Activated T-cell treated with anti-CD3 and anti-CD28 coated beads, Interleukin-2, amount 50 U/mL, for 48 hours (primary cell): ENCODE measurements at places on chromosomes 12 and 14.

DNA sequence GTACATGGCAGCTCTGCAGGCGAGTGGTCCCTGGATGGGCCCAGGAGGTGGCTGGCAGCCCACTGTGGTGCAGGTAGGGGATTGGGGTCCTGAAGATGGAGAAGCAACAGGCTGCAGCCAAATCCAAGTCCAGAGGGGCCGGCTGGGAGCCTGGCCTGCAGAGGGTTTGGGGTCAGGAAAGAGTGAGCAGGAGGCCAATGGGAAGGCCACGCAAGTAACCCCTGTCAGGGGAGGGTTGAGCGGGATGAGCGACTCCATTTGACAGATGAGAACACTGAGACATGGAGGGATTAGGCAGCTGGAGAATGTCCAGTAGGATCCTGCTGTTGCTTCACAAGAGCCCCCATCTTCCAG is 136.0 kb downstream of the BCL11B start:
- peak; percentile 3 for DNase-seq

GRCh38 chr12:65152596-65152995 is 16.8 kb upstream of the LEMD3 start:
- no peak for DNase-seq

GRCh38 chr12:96271469-96272199 is 77.5 kb downstream of the ELK3 start:
- no peak for DNase-seq

DNA sequence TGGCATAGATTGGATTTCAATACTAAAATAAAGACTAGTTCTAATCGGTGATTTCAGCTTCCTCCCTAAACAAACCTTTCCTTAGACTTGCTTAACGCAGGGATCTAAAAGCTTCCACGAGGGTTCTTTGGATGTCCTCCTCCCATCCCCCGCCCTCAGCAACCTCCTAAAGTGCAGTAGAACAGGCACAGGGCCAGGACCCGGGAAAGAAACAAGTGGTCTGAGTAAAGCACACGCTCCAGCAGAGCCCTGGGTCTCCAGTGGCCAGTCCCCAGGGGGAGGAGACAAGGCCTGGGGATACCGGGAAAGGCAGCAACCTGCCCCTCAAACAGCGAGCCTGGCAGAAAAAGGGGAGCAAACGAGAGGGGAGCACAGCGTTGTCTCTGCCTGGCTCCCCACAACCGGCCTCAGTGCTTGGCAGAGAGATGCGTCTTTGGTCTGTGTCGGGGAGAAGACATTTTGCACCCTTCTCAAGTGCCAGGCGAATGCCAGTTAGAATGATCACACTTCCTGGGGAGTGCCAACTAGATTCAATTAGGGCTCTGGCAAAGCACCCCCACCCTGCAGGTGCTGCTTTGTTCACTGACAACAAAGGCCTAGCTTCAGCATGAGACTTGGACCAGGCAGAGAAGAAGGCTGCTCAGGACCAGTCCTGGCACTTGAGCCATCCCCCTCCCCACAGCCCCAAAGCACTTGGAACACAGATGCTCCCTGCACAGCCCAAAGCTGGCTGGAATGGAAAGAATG is 17.1 kb upstream of the SLC6A12 start:
- DNase-seq: no peak

DNA sequence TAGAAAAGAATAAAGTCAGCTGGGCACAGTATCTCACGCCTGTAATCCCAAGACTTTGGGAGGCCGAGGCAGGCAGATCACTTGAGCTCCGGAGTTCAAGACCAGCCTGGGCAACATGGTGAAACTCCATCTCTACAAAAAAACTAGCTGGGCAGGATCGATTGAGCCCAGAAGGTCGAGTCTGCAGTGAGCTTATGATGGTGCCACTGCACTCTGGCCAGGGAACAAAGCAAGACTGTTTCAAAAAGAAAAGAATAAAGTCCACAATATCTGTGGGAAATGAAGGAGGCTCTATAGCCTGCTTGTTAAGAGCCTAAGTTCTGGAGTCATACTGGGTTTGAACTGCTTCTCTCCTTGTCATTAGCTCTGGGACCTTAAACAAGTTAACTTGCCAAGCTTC is 7.9 kb downstream of the MAPK1IP1L start:
- DNase-seq: no peak

- DNase-seq: no peak
These were observed 85.9 kb upstream of the PDE3A start for GRCh38 chr12:20282401-20282800.

GRCh38 chr14:66636240-66636639 is 128.3 kb downstream of the GPHN start:
- no peak for DNase-seq

DNA sequence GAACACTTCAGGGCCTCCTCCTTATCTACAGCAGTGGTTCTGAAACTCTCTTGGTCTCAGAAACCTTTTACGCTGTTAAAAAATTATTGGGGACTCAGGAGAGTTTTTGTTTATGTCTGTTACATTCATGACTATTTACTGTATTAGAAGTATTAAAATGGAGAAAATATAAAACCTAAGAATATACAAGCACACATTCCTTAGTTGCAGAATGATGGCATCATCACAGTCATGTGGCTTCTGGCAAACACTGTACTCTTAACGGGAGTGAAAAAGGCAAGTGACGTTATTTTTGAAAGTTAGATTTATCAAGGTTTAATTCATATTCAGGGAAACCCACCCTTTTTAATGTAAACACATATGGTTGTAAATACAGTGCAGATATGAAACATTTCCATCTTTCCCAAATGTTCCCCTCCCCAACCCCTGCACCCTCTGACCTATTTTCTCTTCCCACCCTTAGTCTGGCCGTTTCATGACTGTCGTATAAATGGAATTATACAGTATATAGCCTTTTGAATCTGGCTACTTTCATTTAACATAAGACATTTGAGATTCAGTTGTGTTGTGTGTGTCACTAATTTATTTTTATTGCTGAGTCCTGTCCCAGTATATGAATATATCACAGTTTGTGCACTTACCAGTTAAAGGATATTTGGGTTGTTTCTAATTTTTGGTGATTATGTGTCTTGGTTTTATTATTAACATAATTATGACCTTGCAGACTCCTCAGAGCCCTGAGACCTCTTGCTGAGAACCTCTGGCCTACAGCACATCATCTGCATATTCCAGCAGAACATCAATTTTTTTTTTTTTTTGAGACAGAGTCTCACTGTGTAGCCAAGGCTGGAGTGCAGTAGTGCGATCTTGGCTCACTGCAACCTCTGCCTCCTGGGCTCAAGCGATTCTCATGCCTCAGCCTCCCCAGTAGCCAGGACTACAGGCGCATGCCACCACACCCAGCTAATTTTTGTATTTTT is 457.0 kb downstream of the PCNX1 start:
- DNase-seq: no peak

GRCh38 chr14:94952097-94952496 is 182.2 kb upstream of the GSC start:
- DNase-seq: no peak

DNA sequence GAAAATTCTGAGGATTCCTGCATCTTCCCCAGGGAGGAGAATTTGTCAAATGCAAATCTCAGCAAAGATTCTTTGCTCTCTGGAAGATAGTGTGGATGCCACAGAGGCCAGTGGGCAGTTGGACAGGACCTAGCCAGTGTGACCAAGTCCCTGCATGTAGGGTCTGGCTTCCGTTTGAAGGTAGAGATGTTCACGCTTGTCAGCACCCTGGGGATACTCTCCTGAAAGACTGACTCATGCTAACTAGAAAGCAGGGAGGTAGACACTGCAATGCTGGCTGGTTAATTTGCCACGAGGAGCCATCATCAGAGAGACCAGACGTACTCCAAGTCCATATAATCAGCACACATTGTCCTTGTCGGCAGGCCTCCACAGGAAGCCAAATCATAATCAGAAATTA is 130.1 kb downstream of the SAMD4A start:
- no peak for DNase-seq

DNA sequence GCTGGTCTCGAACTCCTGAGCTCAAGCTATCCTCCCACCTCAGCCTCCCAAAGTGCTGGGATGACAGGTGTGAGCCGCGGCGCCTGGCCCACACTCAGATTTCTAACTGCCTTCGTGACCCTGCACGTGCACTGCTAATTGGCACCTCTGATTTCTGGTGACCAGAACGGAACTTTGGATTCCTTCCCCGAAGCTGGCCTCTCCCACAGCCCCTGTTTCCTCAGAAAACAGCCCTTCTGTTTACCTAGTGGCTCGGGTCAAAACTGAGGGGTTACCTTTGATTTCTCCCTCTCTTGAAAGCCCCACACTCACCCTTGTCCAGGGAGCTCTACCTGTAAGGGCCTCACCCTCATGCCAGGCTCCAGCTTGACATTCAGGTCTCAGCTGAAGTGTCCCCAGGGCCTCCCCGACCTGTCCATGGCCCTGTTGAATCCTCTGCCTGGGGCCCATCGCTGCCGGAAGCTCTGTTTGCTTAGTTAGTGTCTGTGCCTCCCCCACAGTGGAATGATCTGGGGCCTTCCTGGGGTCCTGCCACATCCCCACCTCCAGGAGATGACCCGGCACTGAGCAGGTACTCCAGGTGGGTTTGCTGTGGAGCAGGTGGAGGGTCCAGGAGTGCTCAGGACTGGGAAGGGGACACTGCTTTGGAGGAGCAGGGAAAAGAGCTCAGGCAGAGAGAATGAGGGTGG is 24.4 kb upstream of the FAM181A start:
- no peak for DNase-seq

GRCh38 chr12:115946092-115946491 is 331.4 kb downstream of the MED13L start:
- no peak for DNase-seq

DNA sequence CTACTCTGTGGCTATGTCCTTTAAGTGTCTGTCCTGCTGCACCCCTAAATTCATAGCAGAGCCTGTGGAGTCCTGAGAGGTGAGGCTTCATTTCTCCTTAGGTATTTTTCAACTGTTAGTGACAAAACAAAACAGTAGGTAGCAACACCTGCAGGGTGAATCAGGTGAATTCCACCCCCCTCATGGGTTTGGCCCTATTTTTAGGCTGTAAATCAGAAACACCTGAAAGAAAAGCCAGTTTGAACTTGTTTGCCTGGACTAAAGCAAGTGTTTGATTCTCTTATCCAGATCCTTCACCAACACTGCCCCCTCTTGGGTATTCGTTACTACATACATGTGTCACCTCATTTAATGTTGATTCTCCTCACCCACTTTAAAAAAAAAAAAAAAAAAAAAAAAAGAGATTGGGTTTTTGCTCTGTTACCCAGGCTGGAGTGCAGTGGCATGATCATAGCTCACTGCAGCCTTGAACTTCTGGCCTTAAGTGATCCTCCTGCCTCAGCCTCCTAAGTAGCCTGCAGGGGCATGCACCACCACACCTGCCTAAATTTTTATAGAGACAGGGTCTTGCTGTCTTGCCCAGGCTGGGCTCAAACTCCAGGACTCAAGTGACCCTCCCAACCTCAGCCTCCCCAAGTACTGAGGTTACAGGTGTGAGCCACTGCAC is 10.3 kb downstream of the TBPL2 start:
- no peak for DNase-seq

GRCh38 chr12:119082496-119082895 is 96.2 kb upstream of the HSPB8 start:
- no peak for DNase-seq
